ENCODE measurements at places on chromosomes 6 and 20. TPM values are rescaled to one million over a fixed set of nuclear protein-coding genes. Genes with fewer than 3 reads are reported as not detected.

DNA sequence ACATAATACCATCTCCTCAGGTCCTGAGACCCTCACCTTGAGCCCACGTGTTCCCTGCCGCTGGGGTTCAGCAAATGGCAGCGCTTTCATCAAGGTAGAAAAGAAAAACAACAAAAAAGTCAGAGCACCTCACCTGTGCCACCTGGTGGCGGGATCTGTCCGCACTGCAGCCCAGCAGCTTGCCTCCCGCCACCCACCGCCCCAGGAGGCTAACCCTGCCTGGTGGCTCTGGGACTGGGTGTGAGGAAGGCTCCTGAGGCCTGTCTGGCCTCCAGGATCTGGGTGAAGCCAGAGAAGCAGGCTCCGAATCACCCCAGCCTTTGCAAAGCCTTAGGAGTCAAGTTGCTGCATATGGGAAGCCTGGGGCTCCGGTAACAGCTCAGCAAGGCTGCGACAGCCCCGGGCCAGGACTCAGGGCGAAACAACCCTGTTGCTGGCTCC lies 270.8 kb downstream of the BMP7 start:
- DNase-seq = peak; percentile 40

The LGSN gene
- total RNA-seq = not detected

GRCh38 chr6:44172731-44173500 lies 14.3 kb downstream of the CAPN11 start:
- peak; percentile 88 for DNase-seq

DNA sequence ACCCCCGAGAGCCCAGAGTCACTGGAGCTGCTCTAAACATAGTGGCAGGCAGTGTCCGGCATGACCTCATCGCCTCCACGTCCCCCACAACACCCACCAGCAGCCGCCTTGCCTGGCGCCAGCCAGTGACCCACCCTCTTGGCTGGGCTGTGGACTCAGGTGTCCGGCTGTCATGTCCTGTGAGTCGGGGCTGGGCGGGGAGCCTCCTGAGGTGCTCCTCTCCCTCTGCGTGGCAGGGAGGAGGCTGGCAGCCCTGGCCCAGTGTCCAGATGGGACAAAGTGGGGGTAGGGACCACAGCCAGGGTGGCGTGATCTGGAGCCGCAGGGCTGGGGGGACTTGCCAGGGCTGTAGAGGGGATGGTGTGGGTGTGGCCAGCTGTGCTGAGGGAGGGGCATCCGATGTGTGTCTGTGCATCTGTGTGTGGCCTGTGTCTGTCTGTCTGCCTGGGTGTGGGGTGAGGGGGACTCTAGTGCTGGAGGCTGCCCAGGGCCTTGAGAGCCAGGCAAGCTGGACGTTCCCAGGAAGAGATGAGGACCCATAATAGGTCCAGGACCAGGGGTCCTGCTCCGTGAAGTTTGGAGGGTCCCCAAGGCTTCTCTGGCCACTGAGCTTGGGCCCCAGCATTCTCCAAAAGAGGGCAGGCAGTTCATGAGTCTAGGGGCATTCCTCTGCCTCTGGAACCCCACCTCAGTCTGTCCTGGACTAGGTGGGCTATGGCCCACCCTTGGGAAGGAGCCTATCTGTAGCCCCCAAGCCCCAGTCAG lies 2.3 kb upstream of the SOX18 start:
- no peak for DNase-seq

DNA sequence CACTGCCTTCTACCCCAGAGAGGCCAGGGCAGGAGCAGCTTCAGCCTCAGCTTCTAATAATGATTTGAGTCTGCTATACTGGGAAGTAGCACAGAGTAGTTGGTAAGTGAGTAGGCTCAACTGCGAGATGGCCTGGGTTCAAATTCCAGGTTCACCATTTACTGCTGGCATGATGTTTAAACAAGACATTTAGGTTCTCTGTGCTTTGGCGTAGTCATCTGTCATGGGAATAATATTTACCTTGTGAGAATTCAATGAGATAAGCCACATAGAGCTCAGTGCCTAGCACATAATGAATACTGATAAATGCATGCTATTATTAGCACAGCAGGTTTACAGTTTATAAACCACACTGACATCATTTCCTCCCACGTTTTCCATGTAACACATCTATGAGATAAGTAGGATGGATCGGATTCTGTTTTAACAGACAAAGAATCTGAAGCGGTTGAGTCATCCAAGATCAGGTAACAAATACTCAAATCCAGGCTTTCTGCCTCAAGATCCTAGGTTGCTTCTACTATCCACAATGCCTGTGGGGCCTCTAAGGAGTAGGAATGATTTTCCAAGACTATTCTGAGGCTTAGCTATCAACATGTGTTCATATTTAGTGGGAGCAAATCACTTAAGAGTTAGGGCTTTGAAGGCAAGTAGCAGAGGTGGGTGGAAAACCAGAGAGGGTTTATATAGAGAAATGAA lies 72.9 kb upstream of the DTNBP1 start:
- DNase-seq = peak; percentile 22

- no peak for DNase-seq
Measured at GRCh38 chr20:58019850-58020625, 208.4 kb downstream of the ANKRD60 start.

DNA sequence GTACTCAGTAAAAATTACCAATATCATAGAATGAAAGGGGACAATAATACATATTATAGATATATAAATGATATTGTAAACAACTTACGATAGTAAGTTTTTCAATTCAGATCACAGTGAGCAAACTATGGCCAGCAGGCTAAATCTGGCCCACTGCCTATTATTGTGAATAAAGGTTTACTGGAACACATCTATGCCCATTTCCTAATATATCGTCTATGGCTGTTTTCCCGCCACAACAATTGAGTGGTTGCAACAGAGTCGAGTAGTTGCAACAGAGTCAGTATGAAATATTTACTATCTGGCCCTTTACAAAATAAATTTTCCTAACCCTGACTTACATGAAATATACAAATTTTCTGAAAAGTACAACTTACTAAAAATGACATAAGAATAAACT lies 297.3 kb upstream of the KCNQ5 start:
- no peak for DNase-seq

GRCh38 chr6:129853996-129854711 lies 7.0 kb downstream of the TMEM244 start:
- peak; percentile 75 for DNase-seq

The FBXO30 gene
- 9.4 TPM for total RNA-seq

DNA sequence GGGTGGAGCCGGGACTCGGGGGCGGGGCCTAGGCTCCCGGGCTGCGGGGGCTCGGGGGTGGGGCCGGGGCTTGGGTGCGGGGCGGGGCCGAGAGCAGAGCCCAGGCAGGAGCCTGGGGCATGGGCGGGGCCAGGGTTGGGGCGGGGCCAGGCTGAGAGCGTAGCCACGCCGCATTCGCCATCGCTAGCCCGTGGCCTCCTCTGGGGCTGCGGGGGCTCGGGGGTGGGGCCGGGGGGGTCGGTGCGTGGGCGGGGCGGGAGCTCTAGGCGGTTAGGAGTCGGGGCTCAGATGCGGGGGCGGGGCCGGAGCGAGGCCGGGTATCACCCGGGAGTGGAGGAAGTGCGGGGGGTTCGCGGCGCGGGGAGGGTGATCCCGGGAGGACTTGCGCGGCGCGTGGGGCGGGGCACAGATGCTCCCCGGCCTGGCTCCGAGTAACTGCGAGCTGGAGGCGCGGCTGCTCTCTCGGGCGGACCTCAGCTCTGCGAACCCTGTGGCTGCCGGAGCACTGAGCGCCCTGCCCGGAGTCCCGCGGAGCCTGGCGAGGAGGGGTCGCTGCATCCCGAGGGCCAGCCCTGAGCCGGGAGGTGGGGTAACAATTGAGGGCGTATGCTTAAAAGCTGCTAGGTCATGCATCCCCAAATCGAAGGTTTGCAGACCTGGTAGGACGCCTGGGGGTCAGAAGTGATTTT lies 434 bp upstream of the ECI2 start:
- DNase-seq = peak; percentile 95

DNA sequence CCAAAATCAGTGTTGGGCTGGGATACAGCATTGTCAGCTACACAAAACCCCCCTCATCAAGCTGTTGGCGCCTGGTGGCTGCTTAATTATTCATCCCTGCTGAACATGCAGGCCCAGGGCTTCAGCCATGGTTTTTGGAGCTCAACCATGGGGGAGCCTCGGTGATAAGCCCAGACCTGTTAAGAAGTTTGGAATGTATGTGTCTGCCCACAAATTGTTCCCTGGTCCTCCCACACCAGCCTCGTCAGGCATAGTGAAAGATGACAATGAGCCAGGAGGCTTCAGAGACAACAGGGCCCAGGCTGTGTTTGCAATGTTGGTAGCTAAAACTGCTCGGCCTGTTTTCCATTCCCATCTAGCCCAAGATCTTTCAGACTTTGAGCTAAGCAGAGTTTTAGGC lies 34.8 kb upstream of the SIRPA start:
- DNase-seq = peak; percentile 94

The PPP1R16B gene
- not detected for total RNA-seq

The BEND6 gene
- total RNA-seq = 20.6 TPM

The SIRPB2 gene
- not detected for total RNA-seq

- peak; percentile 10 for DNase-seq
Measured at GRCh38 chr6:163348789-163349680, 65.5 kb upstream of the QKI start.

DNA sequence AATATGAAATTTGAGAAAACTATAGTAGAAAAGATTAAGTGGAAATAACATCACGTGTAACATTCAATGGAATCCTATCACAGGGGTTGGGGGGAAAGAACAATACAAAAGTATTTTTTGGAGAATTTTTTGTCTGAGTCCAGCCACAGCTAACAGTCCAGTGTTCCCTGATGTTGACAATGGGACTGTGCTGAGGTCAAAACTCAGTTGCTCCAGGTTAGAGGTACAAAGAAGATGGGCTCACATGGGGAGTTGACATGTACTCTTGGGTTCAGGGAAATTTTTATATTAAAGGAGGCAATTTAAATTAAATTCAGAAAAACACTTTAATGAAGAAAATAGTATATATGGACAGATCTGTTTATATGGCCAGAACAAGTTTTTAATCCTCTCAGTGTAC lies 995 bp downstream of the MYCT1 start:
- DNase-seq = no peak

DNA sequence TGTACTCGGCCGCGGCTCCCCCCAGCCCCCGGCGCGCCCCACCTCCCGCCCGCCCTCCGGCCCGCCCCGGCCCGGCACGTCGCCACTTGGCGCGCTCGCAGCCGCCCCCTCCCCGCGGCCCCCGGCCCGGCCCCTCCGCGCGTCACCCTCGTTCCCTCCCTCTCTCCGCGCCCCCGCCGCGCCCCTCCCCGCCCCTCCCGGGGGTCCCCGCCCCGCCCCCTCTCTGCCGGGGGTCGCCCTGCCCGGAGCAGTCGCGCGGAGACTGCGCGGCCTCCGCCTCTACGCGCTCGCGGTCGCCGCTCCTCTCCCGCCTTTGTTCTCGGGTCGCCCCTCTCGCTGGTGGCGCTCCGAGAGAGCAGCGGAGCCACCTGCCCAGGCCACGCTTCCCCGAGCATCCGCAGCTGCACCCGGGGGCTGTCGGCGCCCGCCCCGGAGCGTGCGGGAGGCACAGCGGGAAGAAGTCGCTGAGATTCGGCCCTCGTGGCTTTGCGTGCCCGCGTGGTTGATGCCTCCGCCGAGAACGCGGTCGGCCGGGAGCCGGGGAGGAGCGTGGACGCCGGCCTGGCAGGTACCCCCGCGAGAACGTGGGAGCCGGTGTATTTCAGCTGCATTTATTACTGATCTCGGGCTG lies at the start of gene PHF10:
Gene PHF10, minus strand, starts transcription at position 7 of the 631 bp plus-strand sequence. CDS start 569 bp downstream, outside the sequence.
- peak; percentile 58 for DNase-seq

DNA sequence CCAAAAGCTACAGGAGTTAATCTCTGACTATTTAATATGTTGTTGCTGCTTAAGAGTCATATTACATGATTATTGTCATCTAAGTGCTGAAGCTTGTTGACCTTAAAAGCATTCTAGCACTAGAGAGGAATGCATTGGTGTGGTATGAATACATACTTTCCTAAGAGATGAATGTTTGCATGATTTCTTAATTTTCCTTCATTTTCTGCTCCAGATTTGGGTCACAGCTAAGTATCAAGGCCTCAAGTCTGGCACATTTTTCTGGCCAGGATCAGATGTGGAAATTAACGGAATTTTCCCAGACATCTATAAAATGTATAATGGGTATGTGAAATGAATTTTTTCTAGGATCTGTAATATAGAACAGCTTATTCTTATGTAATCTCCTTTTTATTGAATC lies 53.6 kb downstream of the ENPP1 start:
- peak; percentile 68 for DNase-seq

The CDS2 gene
- 31.6 TPM for total RNA-seq

The ISM1 gene
- not detected for total RNA-seq

GRCh38 chr6:17101422-17102257 lies at the start of gene STMND1:
Gene STMND1, plus strand, starts transcription at chr6:17102050. Its CDS starts 208 bp downstream, at chr6:17102258.
- peak; percentile 66 for DNase-seq

- no peak for DNase-seq
Measured at GRCh38 chr20:9581509-9581908, 67.1 kb downstream of the LAMP5 start.

DNA sequence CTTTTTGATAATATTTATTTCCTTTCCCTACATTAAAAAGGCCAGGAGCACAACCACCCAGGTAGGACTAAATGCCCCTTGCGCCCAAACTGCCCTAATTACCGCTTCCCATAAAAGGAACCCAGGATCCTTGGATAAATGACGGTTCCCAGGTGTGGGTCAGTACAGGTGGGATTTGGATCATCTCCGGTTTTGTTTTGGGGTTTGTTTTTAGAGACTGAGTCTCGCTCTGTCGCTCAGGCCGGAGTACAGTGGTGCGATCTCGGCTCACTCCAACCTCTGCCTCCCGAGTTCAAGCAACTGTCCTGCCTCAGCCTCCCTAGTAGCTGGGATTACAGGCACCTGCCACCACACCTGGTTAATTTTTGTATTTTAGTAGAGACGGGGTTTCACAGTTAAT lies 28.4 kb downstream of the ZNF217 start:
- DNase-seq = no peak

DNA sequence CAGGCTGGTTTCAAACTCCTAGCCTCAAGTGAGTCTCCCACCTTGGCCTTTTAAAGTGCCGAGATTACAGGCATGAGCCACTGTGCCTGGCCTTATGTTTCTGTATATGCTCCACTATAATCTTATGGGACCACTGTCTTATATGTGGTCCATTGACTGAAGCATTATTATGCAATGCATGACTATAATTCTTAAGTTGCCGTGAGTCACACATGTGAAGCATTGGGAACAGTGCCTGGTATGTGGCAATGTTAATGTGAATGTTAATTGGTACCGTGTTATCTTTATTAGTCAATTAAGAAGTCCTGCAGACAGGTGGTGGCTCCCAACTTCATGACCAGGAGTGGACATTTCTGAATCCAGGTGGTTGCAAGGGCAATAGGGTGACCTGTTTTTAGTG lies 14.7 kb upstream of the ASXL1 start:
- peak; percentile 94 for DNase-seq

The PMEPA1 gene
- 6.6 TPM for total RNA-seq

The KCNQ2 gene
- not detected for total RNA-seq

DNA sequence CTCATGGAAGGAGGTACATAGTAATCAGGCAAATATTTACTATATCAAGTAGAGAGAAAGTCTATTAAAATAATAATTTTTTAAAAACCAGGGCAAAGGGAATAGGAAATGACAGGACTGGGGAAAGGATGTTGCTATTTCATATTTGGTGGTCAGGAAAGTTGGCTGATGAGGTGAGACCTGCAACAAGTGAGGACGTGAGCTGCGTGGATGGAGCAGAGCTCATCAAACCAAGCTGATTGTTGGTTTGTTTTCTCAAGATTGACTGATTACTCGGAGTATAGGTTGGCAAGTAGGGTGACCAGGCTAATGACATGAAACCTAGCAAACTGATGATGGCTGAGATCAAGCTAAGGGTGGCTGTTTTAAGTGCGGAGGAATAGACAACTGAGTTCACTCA lies 6.0 kb downstream of the GJA1 start:
- DNase-seq = no peak

The BANF2 gene
- total RNA-seq = not detected

Data from GM23248 (cell line).